ENCODE measurements at places on chromosomes 1 and 21.
A peak's percentile ranks its signal among the peaks of the same experiment; 100 is the strongest.

DNA sequence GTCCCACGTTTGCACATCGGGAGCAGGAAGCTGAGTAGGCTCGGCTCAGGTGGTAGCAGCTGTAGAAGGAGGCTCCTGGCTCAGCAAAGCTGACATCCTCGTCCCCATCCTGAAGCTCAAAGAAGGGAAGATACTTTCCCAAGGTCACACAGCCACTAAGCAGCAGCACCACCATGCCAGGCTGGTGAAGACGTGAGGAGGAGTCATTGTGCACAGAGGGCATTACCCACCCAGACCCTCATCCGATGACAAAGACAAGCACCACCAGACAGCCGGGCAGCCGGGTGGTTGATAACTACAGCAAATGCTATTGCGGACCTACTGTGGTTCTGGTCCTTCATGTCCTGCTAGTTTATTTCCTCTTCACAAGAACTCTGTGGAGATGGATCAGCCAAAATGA lies 186.9 kb downstream of the MATN1 start:
- no peak for DNase-seq

- DNase-seq, result no peak
Measured at GRCh38 chr1:2592672-2593071, 6.1 kb downstream of the PRXL2B start.

DNA sequence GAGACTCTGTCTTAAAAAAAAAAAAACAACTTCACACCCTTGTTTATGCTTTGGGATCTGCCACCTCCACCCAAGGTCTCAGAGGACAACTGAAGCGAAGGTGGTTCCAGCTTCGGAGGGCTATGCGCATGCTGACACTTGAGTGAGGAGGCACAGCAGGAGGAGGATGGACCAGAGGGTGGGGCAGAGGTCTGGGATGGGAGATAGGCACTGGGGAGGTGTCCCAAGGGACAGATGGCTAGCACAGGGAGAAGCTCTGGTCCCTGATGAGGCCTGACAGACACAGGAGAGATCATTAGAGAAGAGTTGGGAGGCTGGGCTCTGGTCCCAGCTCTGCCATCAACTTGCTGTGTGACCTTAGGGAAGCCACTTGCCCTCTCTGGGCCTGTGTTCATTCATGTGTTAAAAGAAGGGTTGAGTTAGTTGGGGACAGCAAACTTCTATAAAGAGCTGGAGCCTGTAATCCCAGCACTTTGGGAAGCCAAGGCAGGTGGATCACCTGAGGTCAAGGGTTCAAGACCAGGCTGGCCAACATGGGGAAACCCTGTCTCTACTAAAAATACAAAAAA lies 16.8 kb downstream of the E2F2 start:
- DNase-seq, result no peak

DNA sequence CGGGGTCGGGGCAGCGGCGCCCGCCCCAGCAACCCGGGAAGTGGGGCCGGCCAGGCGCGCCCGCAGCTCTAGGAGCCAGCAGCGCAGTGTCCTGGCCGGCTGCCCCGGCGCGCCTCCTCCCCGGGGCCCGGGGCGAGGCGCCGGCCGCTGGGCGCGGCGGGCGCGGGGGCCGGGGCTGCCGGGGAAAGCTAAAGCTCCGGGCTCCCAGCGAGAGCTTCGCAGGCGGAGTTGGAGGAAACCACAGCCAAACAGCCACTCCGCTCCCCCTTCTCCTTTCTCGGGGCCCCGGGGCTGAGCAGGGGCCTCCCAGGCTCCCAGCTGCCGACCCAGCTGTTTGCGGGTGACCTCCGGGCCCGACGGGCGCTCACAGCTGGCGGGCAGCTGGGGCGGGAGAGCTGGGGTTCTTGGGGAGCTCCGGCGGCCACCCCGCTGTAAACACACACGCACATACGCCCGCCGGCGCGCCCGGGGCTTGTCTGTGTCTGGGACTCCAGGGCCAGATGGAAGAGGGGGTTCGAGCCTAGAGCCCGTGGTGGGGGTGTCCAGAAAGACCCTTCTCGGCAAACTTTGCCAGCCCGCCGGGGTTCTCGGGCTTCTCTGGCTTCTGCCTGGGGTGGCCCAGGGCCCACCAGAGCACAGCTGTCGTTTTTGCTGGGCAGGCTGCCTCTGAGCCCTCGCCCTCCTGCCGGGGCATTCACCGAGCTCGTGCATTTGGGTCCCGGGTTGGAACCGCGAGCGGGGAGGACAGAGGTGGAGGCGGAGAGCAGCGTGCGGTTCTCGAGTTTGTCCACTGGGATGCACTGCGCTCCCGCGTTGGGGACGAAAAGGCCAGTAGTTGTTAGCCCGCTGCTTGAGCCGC lies 1.5 kb downstream of the AJAP1 start:
- DNase-seq, result peak; percentile 60

DNA sequence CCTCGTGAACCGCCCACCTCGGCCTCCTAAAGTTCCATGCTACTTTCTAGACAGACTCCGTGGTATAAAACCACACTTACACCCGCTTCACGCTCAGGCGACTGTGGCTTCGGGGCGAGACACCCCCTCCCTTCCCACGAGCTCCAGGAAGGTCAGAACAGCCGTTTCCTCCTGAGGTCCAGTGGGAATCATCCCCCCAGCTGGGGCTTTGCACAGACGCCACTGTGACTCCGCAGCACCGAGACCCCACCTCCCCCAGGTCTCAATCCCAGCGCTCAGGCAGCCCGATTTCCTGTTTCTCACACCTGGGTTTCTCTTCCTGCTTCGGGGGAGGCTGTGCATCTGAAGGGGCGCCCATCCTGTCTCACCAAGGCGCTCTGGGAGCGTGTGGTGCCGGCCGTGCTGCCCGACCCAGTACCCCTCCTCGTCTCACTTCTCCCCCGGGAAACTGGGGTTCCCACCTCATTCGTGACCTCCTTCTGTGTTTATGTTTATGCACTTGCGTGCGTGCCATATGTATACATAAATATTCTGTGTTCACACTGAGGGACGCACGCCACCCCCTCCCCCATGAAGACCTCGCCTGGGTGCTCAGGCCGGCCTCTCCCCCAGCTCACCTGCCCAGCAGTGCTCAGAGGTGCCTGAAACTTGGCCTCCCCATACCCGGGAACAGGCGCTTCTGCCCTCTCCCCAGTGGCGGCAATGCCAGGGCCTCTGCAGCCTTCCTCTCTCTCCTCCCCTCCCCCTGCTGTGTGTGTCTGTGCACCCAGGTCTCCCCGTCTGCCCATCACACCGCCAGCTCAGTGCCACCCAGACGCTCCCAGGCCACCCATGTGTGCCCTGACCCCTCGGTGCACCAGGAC lies 14.6 kb downstream of the SLC35E2B start:
- DNase-seq, result no peak

- DNase-seq, result no peak
Measured at GRCh38 chr21:35849144-35849543, 211.2 kb downstream of the SETD4 start.

GRCh38 chr1:32525661-32526444 lies 13.4 kb upstream of the ZBTB8A start:
- DNase-seq, result no peak

- no peak for DNase-seq
Measured at GRCh38 chr1:118937413-118938072, 50.6 kb downstream of the TBX15 start.

- DNase-seq, result no peak
Measured at GRCh38 chr21:43572446-43572845, 86.8 kb downstream of the HSF2BP start.

DNA sequence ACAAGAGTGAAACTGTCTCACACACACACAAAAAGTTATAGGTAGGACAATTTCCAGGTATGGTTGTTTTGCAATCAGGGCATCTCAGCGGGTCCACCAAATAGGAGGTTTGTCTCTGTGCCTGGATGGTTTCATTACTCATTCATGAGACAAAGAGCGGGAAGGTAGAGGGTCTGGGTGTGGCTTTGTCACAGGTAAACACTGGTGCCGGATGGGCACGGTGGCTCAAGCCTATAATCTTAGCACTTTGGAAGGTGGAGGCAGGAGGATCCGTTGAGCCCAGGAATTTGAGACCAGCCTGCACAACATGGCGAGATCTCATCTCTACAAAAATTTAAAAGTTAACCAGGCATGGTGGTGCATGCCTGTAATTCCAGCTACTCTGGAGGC lies 16.3 kb upstream of the ERVH48-1 start:
- DNase-seq, result no peak

- peak; percentile 52 for DNase-seq
Measured at GRCh38 chr1:23745515-23745914, 2.2 kb downstream of the ELOA start.

DNA sequence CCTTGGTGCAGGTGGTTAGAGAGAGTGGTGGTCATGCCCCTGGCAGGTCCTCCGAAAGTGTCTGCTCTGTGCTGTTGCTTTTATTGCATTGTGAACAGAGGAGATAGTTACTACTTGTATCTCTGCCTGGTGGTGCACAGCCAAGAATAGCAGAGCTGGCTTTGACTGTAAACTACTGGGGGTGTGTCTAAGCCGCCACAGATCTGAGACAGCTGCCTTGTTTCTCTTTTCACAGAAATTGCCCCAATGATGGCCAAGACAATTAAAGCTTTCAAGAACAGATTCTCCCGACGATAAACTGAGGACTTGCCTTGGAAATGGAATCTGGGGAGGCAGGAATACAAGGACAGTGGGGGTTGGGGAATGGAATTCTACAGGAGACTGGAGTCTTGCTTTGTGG lies 16.0 kb downstream of the ELOA start:
- DNase-seq, result no peak

- no peak for DNase-seq
Measured at GRCh38 chr1:241275981-241276380, 81.0 kb downstream of the RGS7 start.

- peak; percentile 74 for DNase-seq
Measured at GRCh38 chr1:31505911-31506497, 70.3 kb upstream of the TINAGL1 start.

- no peak for DNase-seq
Measured at GRCh38 chr1:95730986-95731385, 497.0 kb downstream of the RWDD3 start.

GRCh38 chr1:37403166-37403565 lies 71.2 kb upstream of the ZC3H12A start:
- DNase-seq, result no peak

- DNase-seq, result peak; percentile 25
Measured at GRCh38 chr1:236774926-236775325, 20.2 kb upstream of the MTR start.

DNA sequence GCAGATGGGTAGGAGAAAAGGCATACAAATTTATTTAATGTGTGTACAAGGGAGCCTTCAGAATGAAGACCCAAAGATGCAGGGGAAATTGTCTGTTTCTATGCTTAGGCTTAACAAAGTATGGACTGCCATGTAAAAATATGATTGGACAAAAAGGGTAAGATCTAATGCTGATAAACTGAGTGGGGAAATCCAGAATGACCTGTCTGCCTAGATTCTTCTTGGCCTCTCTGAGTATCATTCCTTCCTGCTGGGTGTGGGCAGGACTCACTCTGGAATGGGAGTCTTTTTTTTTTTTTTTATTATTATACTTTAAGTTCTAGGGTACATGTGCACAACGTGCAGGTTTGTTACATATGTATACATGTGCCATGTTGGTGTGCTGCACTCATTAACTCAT lies 61.0 kb downstream of the IGSF5 start:
- no peak for DNase-seq

DNA sequence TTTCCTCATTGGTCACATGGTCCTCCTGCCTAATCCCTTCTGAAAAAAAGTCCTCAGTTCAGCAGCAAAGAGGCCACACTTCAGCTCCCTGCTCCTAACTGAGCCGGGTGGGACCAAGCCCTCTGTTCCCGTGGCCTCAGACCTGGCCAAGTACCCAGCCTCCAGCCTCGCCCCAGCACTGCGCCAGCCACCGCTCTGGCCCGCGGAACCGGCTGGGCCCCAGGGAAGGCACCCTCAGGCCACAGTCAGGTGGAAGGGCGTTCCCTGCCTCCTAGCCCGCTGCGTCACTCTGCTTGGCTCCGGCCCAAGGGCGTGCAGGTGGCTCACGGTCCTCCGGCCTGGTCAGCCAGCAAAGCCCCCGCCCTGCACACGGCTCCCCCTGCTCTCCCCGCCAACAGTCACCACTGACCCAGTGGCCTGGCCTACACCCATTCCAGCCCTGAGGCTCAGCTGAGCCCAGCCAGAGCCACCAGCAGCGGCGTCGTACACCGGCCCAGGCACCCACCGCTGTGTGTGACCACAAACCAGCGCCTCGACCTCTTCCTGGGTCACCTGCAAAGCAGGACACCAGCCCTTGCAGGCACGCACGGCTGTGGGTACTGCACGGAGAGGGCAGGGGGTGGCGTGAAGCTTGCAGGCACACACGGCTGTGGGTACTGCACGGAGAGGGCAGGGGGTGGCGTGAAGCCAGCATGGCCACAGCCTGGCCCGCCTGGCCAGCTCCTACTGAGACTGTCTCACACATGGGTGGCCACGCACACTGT lies 19.4 kb downstream of the NADK start:
- no peak for DNase-seq

- peak; percentile 45 for DNase-seq
Measured at GRCh38 chr1:59146651-59147358, 150.1 kb upstream of the FGGY start.

DNA sequence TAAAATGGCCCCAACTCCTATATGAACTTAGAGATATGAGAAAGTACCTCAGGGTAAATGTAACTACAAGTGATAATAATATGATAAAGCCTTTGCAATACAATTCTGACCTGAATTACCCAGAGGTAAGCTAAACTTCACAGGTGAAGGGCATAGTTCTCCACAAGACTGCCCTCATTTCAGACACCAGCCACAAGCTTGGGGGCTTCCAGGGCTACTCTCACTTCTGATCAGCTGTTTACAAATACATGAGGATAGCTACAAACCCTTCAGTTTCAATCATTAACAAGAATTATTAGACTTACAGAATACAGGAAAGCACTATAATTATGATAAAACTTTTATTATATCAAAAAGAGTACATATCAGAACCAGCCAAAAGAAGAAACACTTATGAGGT lies 18.7 kb upstream of the DPH5 start:
- DNase-seq, result no peak

DNA sequence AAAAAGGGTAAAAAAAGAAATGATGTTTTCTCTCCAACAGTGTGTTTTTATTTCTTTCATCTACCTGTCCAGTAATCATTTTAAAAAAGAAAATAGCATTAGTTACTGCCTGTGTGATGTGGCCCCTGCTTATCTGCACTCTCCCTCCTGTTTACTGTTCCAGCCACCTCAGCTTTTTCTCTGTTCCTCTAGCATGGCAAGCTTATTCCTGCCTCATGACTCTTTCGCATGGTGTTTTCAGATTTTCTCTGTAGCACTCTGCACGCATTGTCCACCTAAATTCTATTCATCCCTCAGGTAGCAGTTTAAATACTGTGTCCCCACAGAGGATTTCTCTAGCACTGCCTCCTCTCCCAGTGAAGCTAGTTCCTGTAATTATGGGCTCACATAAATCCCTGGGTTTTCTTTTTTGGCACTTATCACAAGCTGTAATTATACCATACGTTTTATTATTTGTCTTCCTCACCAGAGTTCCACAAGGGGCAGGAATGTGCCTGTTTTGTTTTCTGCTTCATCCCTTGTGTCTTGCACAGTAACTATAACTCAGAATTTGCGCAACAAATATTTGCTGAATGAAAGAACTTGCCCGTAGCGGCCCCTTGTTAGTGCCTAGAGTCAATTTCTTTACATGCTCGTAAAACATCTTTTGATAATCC lies 51.4 kb upstream of the LRIG2 start:
- peak; percentile 52 for DNase-seq

DNA sequence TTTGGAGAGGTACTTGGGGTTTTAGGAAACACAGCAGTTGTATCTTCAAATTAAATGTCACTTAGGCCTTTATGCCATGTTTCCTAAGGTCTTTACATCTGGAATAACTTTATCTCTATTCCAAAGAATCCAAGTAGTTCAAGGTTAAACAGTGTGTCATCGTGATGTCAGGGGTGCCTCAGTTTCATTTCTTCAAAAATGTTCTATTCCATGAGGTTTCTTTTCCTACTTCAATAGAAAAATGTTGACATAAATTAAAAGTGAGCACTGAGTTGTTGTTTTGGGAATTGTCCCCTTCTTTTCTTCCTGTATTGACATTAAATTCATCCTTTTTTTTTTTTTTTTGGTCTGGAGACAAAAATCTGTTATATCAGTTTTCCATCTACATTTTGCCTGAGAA lies 160.6 kb upstream of the C21orf91 start:
- DNase-seq, result no peak
